Stimulated activated CD8-positive, alpha-beta memory T cell treated with anti-CD3 and anti-CD28 coated beads, Interleukin-7, amount 100 ng/mL, for 48 hours (primary cell): ENCODE measurements at places on chromosomes 12 and 14.

- DNase-seq, result no peak
These were observed 210.7 kb upstream of the SSTR1 start for GRCh38 chr14:37997017-37997416.

DNA sequence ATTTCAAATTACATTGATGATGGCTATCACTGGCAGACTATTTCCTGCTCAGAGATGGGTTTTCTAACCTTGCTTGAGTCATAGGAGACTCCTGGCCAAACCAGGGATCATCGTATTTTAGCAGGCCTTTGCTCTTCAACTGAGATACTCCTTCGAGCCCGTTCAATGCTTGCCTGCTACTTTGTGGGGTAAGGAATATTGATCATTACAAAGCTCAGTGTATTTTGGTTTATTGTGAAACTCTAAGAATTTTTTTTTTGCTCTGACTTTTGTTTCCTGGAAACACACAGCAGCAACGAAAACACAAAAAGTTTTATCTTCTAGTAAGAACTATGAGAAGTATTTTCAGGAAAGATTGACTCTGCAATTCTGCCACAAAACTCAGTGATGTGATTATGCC is 4.1 kb downstream of the GPRC5D start:
- DNase-seq, result no peak

- no peak for DNase-seq
These were observed 39.8 kb upstream of the PTGDR start for GRCh38 chr14:52227619-52228222.

- DNase-seq, result no peak
These were observed 1150.0 kb downstream of the FSCB start for GRCh38 chr14:43356979-43357545.

DNA sequence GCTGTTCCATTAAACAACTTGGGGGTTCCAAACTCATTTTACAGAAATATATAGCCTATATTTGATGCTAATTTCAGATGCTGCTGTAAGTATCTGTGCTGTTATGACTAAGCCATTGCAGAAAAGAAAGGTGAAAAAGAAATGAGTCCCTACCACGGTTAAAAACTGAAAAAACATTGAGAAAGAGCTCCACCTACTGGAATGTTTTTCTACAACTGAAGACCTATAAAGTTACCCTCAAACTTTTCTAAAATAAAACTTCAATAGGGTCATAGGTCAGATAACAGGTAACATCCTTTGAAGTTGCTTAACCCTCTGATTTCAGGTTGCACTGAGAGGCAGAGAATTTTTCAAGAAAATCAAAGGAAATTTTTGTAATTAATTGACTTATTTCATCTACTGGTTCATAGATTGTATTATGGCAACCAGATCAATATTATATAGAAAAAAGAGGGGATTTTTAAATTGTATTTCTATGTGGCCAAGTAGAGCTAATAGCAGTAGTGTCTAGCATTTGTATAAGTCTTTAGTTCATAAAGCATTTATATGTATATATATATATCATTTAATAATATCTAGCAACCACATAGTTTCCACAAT is 279.9 kb downstream of the RPS29 start:
- no peak for DNase-seq

- DNase-seq, result no peak
These were observed 90.2 kb downstream of the PPP1R12A start for GRCh38 chr12:79844693-79845092.

GRCh38 chr12:4460761-4461160 is 15.1 kb upstream of the FGF6 start:
- no peak for DNase-seq

DNA sequence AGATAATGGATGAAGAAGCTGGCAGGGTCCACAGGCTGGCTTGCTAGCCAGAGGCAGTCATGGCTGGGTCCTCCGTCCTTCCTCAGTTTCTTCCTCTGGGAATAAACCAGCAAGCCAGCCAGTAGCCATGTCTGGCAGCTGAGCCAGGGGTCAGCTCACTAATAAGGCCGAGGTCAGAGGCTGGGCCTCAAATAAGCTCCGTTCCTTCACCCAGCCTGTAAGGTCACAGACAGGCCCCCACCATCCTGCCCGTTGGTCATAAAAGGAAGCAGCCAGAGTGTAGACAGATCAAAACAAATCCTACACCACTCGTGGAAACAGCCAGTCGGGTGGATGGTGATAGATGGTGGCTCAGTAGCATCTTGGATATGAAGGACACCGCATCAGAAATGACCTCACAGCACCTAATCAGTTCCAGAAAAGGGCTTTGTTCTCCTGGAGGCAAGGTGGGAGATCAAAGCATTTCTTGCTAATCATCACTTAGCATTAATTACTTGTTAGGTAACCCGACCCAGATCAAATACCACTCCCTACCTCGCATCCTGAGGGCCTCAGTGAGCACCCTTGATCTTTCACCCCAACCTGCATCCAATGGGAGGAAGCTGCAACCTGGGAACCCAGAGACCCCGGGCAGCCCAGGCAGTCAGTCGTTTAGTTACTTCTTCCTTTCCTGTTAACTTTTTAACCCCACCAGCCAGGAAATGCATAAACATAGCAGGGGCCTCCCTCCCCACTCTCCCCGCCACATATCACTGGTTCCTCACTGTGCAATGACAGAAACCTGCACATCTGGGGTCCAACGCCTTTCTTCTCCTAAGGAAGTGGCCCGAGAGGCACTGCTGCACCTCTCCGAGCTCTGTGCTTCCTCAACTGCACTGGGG is 90.2 kb downstream of the KDM2B start:
- DNase-seq, result no peak

DNA sequence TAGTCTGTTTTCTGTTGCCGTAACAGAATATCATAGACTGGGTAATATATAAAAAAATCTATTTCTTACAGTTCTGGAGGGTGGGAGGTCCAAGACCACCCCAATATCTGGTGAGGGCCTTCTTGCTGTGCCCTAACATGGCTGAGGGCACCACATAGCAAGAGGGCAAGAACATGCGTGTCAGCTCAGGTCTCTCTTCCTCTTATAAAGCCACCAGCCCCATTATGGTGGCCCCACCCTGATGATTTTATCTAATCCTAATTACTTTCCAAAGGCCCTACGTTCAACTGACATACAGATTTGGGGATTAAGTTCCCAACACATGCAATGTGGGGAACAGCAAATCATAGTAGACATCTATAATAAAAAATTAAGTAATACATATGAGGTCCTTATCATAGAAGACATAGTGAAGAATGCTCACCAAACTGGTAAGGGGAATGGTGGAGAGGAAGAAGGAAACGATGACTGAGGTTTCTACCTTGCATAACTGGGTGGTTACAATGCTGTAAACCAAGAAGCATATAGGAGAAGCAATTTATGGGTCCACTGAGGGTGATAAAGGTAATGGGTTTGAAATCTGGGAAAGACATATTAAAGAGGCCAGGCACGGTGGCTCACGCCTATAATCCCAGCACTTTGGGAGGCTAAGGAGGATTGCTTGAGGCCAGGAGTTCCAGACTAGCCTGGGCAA is 27.0 kb downstream of the BTBD7 start:
- no peak for DNase-seq

- DNase-seq, result no peak
These were observed 32.8 kb downstream of the GRIN2B start for GRCh38 chr12:13948621-13949020.

GRCh38 chr14:75141967-75142366 is 15.1 kb upstream of the NEK9 start:
- no peak for DNase-seq

GRCh38 chr14:85535321-85535720 is 5.4 kb downstream of the FLRT2 start:
- DNase-seq, result no peak

GRCh38 chr14:98899441-98899840 is 372.6 kb downstream of the BCL11B start:
- DNase-seq, result no peak

- no peak for DNase-seq
These were observed 495 bp downstream of the TMEM121 start for GRCh38 chr14:105526776-105527380.

DNA sequence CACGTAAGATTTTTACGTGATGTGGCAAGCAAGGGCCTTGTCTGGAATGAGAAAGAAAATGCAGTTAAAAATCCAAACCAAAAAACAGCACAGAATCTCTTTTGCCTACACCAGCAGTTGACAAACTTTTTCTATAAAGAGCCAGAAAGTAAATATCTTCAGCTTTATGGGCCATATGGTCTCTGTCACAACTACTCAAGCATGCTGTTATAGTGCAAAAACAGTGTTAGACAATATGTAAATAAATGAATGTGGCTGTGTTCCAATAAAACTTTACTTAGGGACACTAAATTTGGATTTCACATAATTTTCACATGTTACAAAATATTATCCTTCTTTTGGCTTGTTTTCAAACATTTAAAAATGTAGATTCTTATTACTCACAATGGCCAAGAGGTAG is 6.2 kb upstream of the ELK3 start:
- no peak for DNase-seq

DNA sequence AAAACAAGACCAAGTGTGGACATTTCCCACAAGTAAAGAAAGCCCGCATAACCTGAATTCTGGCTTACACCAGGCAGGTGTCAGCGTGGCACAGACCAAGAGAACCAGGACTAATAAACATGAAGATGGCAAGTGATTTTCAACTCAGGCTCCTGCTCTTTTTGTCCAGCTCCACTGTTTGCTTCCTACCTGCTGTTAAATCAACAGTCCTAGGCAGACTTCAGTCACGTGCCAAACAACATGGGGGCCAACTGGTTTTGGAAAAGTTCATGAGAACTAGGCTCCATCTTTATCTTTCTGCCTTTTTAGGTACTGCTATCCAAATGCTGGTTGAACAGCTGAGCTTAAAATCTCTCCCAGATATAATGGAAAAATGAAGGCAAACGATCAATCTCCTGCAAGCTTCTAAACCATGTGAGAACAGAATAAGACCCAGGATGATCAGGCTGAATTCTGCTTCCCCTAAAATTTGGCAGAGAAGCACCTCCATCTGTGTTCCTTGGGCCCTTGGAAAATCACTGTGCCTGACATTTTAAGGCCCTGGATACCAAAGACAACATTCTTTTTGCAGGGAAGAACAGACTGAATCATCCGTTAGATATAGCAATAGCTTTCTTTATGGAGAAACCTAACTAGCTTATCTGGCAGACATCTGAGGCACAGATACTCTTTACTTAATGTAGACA is 215.6 kb upstream of the USP15 start:
- DNase-seq, result no peak

DNA sequence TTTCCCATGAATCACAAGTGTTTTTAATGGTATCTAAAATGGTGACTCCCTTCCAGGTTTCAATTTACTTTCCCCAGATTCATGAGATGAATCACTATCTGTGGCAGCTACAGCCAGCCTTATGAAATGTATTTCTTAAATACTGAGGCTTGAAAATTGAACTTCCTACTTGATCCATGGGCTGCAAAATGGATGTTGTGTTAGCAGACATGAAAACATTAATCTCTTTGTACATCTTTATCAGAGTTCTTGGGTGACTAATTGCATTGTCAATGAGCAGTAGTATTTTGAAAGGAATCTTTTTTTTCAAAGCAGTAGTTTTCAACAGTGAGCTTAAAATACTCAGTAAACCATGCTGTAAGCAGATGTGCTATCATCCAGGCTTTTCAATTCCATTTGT is 250.8 kb downstream of the SLC6A15 start:
- no peak for DNase-seq

DNA sequence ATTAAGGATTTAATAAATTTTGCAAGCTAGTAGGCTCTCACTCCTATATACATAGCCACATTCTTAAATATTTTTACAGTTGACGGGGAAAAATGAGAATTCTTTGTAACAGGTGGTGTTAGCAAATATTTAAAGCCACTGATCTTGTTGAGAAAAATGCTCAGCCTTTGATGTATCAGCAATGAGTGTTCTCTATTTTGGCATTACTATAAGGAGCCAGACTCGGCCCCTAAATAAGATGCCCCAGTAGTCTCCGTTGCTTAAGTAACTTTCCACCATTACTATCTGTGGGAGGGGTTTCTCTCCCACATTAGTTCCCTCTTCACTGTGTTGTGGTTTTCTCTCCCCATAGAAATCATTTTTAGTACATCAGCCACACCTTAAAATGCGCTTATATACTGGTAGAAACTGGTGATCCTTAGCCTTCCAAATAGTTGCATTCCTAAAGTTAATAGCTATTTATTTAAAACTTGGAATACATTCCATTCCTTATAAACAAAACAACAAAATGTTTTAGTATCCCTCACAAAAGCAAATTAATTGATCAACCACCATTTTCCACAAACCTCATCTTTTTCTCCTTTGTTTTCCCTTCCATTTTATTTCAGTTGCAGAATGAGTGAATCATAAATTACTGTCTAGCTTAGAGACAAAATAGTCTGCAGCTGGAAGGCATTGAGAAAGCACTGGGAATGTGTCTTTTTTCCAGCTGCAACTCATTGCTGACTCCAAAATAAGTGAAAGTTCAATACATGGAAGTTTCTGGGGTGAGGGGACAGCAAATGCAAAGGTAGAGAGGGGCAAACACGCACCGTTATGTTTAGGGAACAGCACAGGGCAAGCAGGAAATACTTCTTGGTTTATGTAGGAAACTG is 84.7 kb upstream of the FERMT2 start:
- DNase-seq, result no peak

GRCh38 chr12:115351514-115352077 is 667.6 kb upstream of the TBX3 start:
- no peak for DNase-seq

DNA sequence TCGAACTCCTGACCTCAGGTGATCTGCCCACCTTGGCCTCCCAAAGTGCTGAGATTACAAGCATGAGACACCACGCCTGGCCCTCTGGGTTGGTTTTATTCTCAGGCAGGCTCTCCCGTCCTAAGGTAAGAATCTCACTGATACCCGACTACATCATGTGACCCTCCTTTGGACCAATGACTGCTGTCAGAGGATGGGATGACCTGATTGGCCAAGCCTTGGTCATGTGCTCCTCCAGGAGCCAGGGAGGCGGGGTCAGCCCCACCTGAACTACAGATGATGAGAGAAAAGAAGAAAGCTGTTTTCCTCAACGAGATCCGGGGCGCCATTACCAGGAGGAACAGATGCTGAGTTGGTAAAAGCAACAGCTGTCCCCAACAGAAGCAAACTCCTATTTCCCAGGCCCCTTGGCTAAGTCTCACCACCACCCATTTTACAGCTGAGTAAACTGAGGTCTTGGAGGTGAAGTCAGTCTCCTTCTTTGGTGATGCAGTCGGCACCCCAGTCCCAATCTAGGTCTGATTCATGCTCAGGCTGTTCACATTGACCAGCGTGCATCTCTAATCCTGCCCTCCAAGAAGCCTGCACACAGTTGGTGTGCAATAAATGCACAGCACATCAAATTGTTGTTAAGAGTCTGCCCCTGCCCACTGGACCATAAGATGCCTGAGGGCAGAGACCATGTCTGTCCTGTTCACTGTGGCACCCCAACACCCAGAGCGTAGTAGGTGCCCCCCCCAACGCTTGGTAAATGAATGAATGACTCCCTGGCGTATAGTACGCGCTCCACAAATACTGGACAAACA is 118.8 kb downstream of the SCARB1 start:
- DNase-seq, result no peak

- no peak for DNase-seq
These were observed 24.7 kb upstream of the MAP1LC3B2 start for GRCh38 chr12:116534311-116535121.

GRCh38 chr12:2228535-2228934 is 175.7 kb downstream of the CACNA1C start:
- no peak for DNase-seq
